ENCODE measurements at places on chromosomes 12 and 14.

DNA sequence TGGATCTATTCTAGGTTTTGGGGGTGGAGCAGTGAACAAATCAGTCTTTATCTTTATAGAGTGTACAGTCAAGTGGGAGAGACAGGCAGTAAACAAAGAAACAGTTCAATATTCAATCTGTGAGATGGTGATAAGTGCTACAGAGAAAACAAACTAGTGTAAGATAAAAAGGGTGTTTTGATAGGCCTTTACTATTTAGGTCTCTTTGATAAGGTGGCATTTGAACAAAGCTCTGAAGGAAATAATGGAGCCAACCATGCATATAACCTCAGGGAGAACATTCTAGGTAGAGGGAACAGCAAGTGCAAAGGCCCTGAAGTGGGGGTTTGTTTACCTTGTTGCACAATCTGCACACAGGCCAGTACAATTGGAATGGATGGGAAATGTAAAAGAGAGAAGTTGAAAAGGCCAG, 47.3 kb downstream of the PTPN11 start:
- no peak for DNase-seq

DNA sequence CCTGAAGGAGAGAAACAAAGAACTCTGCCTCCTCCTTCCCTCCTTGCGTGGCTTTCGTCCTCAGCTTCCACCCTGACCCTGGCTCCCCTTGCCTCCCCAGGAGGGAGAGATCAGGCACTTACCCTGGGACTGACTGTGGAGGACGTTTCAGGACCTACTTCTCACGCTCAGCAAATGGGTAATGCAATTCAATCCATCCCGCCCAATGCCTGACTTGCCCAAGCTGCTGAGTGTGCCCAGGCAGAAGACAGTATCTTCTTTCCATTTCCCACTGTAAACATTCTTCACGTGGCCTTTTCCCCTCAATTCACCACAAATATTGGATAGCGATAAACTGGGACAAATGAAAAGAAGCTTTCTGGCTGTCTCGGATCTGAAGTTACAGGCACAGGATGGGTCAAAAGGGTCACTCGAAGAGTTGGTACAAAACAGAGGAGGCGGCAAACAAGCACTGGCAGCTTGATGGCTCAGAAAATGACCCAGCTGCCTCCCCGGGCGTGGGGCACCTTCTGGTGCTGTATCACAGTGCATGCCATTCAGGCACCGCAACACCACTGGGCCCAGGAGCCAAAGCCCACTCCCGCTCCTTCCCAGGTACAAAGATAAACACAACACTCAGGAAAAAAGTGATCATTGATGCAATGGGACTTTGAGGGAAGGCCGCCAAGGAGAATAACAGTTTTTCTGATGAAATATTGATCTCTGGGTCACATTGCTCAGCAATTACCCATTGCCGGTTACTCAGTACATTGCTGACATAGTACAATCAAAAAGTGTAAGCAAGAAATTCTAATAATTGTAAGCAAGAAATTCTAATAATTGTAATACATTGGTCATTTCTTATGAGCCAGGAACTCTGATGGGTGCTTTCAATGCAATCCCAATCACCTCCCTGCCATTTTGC, 65.8 kb downstream of the TRIM9 start:
- no peak for DNase-seq

GRCh38 chr14:28773861-28774691, 7.5 kb downstream of the FOXG1 start:
- no peak for DNase-seq

DNA sequence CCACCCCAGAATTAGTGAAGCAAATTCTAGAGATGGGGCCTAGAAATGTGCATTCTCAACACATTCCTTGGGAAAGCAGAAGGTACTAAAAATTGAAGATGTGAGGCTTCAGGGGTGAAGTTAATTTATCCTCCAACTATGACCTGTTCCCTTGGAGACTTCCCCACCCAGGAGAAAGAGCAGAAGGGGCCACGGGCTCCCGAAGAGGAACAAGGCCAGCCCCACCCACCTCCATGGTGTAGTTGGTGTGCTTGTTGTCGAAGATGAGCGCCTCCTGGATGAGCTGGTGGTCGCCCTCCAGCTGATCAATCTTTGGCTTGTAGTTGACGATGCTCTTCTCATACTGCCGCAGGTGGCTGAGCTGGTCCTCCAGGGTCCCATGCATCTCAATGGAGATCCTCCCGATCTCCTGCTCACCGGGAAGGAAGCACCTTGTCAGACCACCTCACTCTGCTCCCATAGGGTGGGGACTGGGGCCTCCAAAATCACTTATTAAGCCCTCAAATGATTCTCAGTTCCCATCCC, 87.8 kb upstream of the ZFP36L1 start:
- no peak for DNase-seq

DNA sequence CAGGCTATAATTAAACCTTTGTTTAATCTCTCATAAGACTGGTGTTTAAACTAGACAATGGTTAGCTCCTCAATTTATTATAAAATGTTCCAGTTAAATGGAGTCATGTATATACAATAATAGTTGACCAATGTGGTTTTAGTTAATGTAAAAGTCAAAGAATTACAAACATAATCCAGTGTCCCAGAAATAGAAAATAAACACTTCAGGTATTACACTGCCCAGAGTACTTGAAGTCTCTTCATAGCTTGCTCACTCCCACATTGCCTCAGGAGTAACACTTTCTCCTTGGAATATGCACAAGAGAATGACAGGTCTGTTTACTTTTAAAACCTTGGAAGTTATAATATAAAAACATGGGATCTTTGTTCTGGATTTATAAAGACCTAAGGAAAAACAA, 60.5 kb downstream of the SLC38A1 start:
- DNase-seq: no peak

DNA sequence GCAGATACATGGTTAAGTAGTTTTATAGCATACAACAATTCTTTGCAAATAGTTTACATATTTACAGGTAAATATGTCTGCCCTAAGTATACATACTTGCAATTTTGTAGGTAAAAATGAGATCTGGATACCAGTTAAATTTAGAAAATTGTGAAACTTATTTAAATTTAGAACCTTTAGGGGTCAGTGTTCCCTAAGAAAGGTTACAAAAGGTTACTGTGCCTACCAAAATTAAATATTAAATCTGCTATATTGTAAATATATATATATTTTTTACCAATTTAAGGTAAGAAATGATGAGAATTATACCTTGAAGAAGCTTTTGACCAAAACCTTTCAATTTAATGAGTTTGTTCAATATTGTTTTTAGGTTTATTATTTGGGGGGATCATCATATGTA, 54.0 kb downstream of the MIPOL1 start:
- no peak for DNase-seq

- no peak for DNase-seq
These were observed 19.9 kb downstream of the LRRC9 start for GRCh38 chr14:59939828-59940227.
